ENCODE measurements at places on chromosomes 3 and 15. TPM values are rescaled to one million over a fixed set of nuclear protein-coding genes. Genes with fewer than 3 reads are reported as not detected.

The KCNAB1 gene
- total RNA-seq = 0.15 TPM

- no peak for DNase-seq
Observed at GRCh38 chr3:155494332-155494731, 200.8 kb upstream of the STRIT1 start.

The CSNK1G1 gene
- 20.5 TPM for total RNA-seq

DNA sequence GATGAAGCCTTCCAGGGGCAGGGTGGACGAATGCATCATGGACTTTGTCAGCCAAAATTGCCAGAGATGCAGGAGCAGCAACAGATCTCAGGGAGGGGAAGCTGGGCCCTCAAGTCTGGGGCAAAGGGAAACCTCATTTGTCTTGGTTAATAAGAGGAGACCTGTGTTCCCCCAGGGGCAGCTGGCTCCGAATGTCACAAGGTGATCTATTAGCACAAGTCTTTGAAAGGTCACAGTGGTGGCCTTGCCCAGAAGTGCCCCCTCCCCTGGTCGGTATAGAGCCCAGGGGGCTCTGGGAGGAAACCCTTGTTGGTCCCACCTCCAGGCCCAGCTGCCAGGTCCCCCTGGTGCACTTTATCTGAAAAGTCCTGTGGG lies 46.2 kb downstream of the ABTB1 start:
- no peak for DNase-seq

The CFAP100 gene
- 0.12 TPM for total RNA-seq

DNA sequence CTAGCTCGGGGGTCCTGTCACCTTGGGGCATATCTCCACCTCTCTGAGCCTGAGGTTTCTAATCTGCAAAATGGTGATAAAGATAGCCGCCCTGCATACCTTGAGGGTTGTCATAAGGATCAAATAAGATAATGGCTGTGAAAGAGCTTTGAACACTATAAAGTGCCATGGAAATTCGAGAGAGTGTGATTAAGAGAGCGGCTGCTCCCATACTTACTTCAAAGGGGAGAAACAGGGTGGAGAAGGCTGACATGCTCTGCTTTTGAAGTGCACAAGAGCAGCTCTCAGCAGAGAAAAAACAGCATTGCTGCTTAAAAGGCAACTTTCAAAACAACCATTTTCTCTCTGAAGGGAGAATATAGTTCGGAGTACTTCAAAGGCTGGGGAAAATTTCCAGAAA lies 529.2 kb downstream of the EPHB1 start:
- DNase-seq = no peak

DNA sequence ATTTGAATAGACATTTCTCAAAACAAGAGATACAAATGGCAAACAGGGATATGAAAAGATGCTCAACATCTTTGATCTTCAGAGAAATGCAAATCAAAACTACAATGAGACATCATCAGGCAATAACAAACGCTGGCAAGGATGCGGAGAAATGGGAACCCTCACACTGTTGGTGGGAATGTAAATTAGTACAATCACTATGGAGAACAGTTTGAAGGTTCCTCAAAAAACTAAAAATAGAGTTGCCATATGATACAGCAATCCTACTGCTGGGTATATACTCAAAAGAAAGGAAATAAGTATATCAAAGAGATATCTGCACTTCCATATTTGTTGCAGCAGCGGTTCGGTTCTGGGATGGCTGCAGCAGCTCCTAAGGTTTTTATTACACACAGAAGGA lies 16.8 kb upstream of the LARS2 start:
- DNase-seq = no peak

The GABRR3 gene
- not detected for total RNA-seq

The RTP1 gene
- 0.43 TPM for total RNA-seq

- DNase-seq = no peak
Observed at GRCh38 chr15:60090747-60091146, 86.6 kb downstream of the FOXB1 start.

The SMCO1 gene
- not detected for total RNA-seq
